ENCODE measurements at places on chromosomes 3 and 15.

GRCh38 chr3:94106268-94106667 is 43.4 kb downstream of the NSUN3 start:
- DNase-seq = no peak

GRCh38 chr3:187896646-187897045 is 151.4 kb upstream of the BCL6 start:
- DNase-seq = no peak

DNA sequence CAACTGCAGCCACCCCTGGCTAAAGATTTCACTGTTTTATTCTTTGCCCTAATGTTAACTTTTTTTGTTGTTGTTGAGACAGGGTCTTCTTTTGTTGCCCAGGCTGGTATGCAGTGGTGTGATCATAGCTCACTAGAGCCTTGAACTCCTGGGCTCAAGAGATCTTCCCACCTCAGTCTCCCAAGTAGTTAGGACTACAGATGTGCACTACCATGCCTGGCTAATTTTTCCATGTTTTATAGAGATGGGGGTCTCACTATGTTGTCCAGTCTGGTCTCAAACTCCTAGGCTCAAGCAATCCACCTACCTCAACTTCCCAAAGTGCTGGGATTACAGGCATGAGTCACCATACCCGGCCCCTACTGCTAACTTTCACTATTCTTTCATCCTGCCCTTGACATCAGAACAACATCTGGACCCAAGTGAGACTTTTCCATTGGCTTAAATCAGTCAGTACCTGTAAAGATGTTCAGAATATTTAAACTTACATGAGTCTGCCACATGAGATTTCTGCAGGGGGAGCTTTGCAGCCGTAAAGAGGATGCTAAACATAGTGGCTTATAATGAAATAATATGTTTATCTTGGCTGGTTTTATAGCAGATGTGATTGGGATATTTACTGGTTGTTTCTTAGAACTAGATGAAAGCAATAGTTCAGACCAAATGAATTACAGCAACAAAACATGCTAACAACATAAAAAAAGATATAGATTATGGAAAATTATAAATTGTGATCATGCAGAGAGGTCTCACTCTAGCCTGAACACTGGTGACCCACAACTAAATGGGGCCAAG is 73.6 kb downstream of the HMG20A start:
- no peak for DNase-seq

- DNase-seq = no peak
Measured at GRCh38 chr3:79161941-79162340, 605.9 kb downstream of the ROBO1 start.

- DNase-seq = no peak
Measured at GRCh38 chr3:168548719-168549118, 453.0 kb upstream of the GOLIM4 start.

DNA sequence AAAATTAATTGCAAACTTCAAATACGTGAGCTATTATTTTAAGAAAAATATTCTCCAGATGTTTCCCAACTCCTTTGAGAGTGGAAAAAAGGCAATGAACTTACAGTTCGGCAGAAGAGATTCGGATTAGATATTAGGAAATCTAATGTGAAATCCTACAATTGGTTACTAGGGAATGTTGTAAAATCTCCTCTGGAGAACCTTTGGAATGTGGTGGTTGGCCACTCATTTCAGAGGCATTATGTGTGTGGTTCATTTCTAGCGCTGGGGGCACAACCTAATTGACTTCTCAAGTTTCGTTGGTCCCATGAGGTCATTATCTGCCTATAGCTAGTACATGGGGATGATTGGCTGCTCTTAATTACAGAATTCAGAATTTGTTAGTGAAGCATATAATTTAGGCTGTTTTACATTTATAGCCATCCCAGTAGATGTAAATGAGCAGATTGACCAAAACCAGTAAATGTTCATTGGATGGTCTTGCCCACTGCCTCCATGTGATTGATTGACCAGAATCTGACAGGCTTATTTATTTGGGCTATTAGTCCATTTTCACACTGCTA is 34.6 kb upstream of the CMSS1 start:
- DNase-seq = no peak

GRCh38 chr3:43162230-43163084 is 56.6 kb upstream of the POMGNT2 start:
- peak; percentile 29 for DNase-seq

GRCh38 chr15:91952216-91952615 is 98.7 kb downstream of the SLCO3A1 start:
- DNase-seq = no peak

- no peak for DNase-seq
Measured at GRCh38 chr3:126544596-126545281, 14.0 kb downstream of the C3orf22 start.

DNA sequence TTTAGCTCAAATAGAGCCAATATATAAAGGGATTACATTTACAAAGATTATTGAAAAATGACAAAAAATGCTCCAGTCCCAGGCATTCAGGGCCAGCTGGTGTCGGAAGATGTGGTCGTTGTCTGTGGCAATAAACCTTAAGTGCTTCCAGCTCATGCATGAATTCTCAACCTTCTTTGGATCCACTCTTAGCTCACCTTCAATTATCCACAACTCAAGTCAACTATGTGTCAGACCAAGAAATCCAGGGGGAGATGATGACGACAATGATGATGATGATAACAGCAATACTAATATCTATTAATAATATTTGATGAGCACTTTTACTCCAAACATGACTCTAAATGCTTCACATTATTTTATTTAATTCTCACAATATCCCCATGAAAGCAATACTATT is 53.6 kb upstream of the PXYLP1 start:
- DNase-seq = no peak

DNA sequence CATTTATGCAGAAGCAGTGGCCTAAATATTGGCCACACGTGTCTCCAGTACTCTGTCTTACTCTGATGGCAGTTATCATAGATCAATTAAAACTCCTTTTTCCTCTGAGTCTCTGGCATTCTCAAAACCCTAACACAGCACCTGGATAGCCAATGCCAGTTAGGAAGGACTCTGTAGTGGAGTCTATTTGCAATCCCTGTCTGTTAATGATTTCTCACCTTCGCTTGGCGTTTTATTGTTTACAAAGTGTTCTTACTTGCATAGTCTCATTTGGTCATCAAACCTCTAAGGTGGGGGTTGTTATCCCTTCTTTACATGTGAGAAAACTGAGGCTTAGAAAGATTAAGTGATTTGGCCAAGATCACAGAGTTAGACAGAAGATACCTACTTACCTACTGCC is 258.8 kb downstream of the IL5RA start:
- no peak for DNase-seq

DNA sequence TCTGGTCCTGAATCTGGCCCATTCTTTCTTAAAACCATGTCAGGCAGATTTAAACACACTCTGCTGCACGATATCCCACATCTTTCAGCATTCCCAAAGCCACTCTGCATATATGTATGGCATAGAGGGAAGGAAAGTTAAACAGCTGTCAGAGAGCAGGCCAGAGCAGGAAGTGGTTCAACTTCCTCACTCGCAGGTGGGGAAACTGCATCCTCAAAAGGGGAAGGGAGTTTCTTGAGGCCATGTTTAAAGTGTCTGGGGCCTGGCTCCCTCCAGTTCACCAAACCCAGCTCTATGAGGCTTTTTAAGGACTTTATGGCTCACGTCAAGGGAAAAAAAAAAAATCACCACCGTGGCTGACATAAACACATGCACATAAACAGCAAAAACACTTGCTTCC is 123.1 kb downstream of the OPA1 start:
- DNase-seq = no peak

DNA sequence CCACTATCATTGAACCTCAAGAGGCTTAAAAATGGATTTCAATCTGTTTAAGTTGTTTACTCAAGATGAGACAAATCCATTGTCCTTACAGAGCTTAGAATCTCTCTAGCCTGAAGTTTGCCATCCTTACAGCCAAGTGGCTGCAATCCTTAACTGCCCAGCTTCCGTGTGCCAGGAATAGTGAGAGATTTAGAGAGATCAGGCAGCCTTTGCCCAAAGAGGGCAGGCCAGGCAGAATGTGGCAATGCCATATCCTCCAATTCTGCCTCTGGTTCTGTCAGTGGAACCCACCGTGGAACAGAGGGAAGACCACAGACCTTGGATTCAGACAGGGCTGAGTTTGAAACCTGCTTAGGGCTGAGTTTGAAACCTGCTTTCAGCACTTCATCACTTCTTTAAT is 374.3 kb downstream of the VPS13C start:
- no peak for DNase-seq

- peak; percentile 41 for DNase-seq
Measured at GRCh38 chr3:108322352-108322751, 26.0 kb downstream of the HHLA2 start.

DNA sequence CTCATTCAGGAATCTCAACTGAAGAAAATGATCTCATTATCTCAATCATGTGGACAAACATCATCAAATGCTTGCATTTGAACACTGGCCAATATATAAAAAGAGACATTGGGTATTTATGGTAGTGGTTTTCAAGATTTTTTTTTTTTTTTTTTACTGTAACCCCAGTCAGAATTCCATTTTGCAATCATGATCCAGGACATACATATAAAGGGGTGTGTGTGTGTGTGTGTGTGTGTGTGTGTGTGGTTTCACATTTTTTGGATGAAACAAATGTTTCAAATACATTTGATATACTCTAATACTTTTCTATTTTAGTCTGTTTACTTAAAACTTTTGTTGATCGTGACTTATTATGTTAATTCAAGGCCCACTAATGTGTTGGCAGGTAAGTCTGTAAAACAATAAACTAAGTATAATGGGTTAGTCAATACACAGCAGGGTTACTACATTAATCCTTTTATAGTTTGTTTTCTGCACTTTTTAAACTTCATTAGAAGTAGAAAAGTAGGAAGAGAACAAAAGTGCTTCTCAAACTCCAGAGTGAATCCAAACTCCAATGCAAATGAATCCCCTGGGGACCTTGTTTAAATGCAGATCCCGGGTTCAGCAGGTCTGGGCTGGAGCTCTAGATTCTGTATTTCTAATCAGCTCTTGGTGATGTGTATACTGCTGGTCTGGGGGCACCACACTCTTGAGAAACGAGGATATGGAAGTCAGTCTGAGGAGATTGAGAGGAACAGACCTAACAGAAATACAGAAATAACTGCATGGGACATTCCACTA is 17.6 kb downstream of the THRB start:
- no peak for DNase-seq

DNA sequence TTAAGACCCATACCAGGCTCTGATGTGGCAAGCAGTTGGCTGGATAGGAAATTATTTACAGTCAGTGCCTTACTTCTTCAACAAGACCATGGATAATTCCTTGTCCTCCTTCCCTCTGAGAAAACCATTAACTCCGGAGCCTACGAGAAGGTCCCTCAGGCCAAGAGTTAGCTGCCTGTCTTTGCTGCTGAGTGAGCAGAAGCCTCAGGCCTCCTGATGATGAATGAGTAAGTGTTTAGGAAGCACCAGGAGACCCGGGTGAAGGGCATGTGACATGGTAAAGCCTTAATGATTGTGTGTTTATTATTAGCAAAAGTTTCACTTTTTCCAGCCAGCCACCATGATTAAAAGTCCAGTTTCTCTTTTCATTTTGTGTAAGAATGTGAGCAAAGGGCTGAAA is 174.9 kb upstream of the TOPAZ1 start:
- no peak for DNase-seq

- DNase-seq = no peak
Measured at GRCh38 chr3:53170325-53171063, 9.5 kb downstream of the PRKCD start.

GRCh38 chr3:106065831-106066230 is 197.0 kb upstream of the CBLB start:
- DNase-seq = no peak

DNA sequence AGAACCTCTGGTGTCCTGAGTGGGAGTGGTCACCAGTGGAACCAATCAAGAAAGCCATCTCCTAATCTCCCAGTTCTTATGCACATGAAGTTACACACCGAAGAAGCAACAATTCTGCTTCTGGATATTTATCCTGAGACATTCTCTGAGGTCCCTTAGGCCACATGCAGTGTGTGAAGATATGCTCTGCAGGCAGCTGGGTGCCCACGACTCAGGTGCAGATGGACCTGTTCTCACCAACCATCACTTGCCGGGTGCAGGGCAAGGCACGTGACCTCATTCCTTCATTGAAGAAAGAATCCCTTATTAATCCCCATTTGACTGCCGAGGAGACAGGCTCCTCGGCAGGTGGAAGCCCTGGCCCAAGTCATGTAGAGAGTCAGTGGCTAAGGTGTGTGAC is 79.8 kb downstream of the WNT7A start:
- no peak for DNase-seq

DNA sequence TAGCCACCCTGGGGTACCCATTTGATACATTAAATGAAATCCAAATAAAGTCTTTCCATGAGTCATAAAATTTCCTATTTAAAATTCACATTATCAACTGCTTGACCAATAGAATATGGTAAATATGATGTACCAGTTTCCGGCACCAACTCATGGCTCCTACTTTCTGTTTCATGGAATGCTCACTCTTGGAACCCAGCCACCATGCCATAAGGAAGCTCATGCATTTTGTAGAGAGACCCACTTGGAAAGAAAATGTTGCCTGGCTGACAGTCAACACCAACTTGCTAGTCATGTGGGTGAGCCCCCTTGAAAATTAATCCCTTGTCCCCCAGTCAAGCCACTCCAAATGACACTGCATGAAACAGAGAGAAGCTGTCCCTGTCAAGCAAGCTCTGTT is 57.2 kb downstream of the WWTR1 start:
- no peak for DNase-seq

- no peak for DNase-seq
Measured at GRCh38 chr15:68192804-68193486, 12.2 kb downstream of the CALML4 start.

DNA sequence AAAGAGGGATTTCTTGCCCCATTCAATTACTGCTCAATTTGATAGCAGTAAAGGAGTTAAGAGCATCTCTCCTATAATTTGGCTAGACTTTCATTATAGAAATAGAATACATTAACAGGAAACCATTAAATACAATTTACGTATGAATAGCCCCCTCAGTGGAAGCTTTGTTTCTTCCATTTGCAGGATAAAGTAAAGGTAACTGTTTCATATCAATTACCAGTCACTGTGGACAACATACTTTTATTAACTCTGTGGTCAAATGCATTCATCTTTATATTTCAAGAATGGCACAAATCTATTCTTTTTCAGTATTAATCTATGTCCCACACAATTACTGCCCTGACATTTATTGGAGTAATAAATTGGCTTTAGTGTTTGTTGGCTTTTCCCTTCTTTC is 613.4 kb downstream of the NLGN1 start:
- DNase-seq = no peak

GRCh38 chr3:186526256-186526606 is 17.9 kb downstream of the CRYGS start:
- no peak for DNase-seq

DNA sequence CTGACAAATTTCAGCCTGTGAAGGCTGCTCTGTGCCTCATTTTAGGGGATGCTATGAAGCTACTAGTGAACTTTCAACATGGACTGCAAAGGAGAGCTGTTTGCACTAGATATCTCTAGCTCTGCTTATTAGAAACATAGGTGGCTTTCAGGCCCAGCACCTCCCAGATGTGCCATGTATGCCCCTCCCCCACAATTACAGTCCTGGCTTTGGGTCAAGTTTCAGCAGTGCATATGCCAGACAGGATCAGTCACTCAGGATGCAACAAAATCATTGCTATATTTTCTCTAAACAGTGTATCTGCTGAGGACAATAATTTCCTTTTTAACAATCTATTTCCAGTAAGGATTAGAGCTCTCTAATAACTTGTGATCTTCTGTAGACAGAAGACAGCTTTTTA is 178.8 kb upstream of the STAC start:
- DNase-seq = no peak

GRCh38 chr3:31766669-31767068 is 214.4 kb downstream of the OSBPL10 start:
- no peak for DNase-seq
